ENCODE measurements at places on chromosomes 4 and X.

DNA sequence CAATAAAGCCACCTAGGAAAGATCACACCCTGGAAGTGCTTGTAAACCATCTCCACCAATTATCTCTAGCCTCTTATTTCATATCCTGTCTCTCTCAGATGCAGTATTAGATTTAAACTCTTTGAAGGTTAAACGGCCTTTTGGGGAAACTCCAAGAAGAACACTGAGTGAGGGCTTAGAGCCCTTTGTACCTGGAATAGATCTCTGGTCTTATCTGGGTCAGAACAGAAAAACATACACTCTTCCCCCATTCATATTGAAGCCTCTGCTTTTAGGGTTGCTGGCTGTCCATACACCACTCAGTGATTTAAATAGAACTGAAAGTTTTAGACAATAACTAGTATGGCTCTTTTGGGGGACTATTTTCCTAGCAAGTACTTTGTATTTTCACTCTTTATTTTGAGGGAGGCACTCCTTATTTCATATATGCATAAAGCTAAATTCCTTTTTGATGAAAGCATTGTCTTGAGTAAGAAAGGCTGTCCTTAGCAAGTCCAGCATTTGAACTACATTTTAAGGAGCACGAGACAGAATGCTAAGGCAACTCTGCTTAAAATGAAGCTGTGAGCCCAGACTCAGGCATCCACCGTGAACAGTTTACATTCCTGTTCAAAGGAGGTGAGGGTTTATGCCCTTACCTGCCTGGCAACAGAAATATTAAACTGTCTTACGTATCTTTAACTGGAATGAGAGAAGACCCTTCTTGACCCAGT lies 17.4 kb downstream of the YY2 start:
- no peak for DNase-seq

DNA sequence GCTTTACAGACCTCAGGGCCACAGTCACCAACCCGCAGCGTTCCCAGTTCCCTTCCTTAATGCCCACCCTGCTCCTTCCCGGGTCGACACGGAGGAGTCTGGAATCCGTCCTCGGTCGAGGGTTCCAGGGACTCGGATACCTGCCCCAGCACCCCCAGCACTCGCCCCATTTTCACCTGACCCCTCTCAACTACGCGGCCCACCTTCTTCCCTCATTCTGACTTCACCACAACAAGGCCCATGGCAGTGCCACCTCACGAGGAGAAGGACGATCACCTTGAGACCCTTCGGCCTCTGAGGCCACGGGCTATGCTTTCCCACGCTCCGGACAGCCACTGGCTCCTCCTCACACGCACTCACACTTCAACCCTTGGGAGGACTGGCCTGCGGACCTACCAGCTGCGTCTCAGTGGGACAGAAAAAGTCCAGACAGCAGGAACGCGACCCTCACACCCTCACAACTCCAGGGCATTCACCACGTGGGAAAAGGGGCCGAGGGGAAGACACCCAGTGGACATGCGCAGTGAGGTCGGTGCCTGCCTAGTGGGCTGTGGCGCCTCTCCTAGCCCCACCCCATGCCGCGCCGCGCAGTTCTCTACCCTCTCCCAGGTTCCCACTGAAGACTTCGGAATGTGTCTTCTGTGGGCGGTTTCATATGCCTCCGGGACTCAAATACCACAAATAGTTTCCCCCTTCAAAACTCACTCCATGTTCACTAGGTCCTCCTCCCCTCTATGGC lies at the start of gene XAGE3:
Gene XAGE3 (minus strand): TSS at position 474 of the 739 bp plus-strand sequence. CDS start 950 bp downstream, outside the sequence.
- no peak for DNase-seq

- no peak for DNase-seq
Observed at GRCh38 chr4:181618896-181619295, 624.3 kb upstream of the TENM3 start.

GRCh38 chr4:19386786-19387185 lies 864.9 kb upstream of the SLIT2 start:
- no peak for DNase-seq

GRCh38 chrX:80206647-80207046 lies 192.1 kb downstream of the TBX22 start:
- no peak for DNase-seq
